Inflammatory macrophage treated with lipopolysaccharide for 4 hours (primary cell): ENCODE measurements at places on chromosomes 1 and 21.

GRCh38 chr1:1943834-1944570 lies 24.9 kb upstream of the TMEM52 start:
- DNase-seq = peak; percentile 34

DNA sequence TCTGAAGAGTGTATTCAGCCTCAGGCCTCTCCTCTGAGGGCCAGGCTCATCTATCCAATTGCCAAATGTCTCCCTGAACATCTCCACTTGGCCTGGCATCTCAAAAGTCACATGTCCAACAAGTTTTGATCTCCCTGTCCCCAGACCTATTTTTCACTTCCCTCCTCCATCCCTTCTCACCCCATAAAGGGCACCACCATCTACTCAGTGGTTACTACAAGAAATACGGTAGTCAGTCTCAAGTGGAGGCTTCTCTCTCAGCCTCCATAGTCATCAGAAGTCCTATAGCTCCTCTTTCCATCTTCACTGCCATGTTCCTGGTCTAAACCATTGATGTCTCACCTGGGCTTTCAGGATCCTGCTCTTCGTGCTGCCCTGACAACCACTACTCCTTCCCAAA lies 82.5 kb upstream of the EDN2 start:
- DNase-seq = no peak

DNA sequence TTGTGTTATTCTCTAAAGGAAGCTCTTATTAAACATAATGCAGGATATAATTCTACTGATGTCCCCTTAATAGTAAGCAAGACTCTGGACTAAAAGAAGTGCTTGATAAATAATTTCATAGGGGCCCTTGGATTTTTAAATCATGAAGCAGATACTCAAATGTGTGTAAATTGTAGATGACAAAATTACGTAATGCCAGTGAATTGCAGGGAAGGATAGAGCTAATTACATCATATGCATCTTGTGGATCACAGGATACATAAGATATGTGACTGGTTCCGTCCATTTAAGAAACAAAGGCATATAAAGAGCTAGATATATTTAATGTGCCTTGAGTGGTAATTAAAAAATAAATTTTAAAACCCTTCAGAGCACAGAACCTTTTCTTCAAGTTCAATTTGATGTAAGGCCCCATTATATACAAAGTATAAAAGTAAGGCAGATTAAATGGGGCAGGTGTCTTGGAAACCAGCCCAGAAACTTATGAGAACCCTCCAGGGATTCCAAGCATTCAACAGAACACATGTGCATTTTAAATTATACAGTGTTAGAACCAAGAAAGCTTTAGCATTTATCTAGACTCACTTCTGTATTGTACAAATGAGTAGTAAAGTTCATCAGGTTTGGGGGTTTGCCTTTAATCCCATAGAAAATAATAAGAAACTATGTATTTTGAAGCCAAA lies 190.4 kb downstream of the NCAM2 start:
- peak; percentile 41 for DNase-seq

- DNase-seq = no peak
Observed at GRCh38 chr1:52899445-52899894, 22.1 kb downstream of the ECHDC2 start.

DNA sequence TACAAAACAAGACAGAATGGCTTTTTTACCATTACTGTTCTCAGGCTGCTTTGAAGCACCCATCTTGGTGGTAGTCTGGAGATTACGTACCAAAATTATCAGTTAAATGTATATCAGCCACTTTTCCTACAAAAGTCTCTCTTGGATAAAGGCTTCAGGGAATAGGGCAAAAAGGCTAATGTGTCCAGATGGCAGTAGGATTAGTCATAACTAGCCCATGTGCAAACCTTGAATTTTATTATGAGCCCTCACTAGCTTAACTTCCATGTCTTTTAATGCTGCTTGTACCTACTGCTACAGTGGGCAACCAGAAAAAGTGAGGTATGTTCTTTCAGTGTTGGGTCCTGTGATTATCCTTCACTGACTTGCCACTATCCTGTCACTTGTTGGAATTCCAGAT lies 51.0 kb downstream of the PLPPR4 start:
- no peak for DNase-seq

- peak; percentile 65 for DNase-seq
Observed at GRCh38 chr1:7902478-7903085, 38.1 kb downstream of the TNFRSF9 start.
